D721Med (cell line): ENCODE measurements at places on chromosomes 1 and 21.
A peak's percentile ranks its signal among the peaks of the same experiment; 100 is the strongest.

DNA sequence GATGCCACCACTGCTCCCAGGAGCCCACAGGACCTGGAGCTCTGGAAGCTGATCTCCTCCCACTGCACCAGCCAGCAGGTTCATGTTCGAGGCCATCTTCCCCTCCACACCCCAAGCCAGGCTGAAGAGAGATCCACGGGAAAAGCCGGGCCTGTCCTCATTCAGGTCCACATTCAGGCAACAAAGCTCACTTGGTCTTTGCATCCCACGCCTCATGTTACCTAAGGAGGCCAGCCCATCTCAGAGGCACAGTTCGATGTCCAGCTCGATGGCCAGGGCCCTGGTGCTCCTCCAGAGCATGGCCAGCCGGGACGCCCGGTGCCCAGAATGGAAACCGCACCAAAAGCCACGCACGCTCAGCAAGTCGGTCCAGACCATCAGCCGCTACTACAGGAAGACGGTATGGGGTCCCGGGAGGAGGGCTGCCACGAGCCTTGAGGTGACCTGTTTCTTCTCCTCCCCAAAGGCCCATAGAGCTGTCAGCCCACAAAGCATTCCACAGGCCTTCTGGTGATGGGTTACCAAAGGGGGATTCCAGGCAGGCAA lies at the start of gene CCDC27:
CCDC27 (plus strand) TSS at position 51 of the 546 bp plus-strand sequence; CDS start at position 83, 32 bp downstream.
- no peak for DNase-seq

GRCh38 chr1:205978676-205979075 lies 24.5 kb downstream of the RAB7B start:
- DNase-seq = no peak

GRCh38 chr1:177820213-177820612 lies 149.6 kb downstream of the SEC16B start:
- no peak for DNase-seq

DNA sequence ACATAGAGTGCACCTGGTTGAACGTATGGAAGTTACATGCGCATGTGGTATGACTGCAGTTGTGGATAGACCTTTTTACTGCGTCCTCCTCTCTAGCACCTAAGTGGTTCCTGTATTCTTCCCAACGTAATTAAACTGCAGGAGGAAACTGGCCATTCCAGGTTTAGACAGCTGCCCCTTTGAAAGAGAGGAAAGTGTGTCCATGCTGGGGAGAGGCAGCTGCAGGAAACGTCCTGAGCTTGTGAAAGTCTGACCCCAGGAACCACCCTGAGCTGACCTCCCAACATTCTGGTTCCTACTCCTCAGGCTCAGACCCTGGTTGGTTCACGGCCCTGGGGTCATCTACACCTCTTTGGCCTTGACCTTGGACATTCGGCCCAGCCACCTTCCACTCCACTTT lies 309.3 kb downstream of the DISC1 start:
- DNase-seq = no peak

DNA sequence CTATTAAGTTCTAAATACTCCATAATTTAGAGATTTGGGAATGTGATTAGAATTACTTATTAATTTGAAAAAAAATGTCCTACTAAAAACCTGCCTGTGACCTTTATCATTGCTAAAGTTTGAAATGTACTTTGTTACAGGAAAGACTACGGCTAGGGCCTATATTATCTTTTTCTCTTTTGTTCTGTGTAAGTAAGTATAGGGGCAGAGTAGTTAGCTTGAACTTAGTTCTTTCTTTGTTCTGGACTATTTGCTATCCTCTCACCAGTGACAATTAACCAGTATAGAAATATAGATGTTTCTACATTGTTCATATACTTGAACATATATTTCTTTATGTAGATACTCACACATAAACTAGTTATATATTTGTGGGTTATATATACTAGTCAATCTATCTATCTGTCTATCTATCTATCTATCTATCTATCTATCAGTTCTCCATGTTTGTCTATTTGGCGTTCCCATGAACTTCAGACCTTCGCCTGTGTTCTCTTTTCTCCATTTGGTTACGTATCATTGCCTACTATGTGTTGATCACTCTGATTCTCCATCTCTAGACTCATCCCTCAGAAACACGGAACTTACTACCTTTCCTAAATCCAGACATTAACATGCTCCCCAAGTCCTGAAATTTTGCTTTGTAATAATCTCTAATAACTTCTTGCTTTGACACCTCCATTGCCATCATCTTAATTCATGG lies 3.3 kb downstream of the PTPRC start:
- no peak for DNase-seq

- no peak for DNase-seq
Observed at GRCh38 chr1:164794356-164794755, 235.4 kb downstream of the PBX1 start.

GRCh38 chr1:6490181-6491080 lies 1.0 kb downstream of the PLEKHG5 start:
- peak; percentile 36 for DNase-seq

GRCh38 chr1:203287109-203287893 lies 18.0 kb upstream of the BTG2 start:
- DNase-seq = no peak

DNA sequence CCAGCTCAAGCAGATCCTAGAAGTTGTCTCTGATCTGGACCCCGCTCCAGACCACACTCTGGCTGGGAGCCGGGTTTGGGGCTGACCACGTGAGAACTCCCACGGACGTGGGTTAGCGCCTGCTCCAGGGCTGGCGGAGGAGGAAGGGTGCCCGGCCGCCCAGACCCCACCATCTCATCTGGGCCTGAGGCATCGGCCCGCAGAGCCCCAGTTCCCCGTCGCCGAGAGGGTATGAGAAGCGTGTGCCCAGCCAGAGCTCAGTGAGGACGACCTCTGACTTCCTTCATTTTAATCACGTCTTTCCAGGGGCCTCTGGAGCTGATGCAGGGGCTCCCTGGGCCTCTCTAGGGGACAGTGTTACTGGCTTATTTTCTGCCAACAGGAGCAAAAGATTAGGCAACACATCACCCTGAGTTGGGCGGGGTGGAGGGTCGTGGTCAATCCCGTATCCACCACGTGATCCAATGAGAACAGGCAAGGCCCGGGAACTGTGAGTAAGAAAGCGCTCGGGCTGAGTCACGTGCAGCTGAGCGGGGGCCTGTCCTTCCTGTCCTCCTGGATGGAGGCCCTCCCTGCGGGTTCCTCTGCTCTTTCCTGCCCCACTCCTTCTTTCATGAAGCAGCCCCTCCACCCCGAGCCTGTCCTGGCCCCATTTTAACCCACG lies 81.1 kb downstream of the SIK1 start:
- DNase-seq = no peak

DNA sequence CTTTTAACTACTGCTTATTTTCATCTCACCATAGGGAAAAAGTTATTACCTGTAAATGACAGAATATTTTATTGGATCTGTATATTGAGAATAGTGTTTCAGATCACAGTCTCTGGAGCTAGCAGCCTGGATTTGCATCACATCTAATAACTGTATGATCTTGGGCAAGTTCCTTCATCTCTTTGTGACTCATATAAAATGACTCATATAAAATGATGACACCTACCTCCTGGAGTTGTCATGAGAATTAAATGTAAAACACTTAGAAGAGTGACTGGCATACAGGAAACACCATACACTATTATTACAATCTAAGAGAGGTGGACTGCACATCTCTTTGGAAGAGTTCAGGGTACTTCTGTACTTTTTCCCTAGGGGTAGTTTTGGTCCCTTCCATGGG lies 421.3 kb downstream of the NEGR1 start:
- DNase-seq = no peak

DNA sequence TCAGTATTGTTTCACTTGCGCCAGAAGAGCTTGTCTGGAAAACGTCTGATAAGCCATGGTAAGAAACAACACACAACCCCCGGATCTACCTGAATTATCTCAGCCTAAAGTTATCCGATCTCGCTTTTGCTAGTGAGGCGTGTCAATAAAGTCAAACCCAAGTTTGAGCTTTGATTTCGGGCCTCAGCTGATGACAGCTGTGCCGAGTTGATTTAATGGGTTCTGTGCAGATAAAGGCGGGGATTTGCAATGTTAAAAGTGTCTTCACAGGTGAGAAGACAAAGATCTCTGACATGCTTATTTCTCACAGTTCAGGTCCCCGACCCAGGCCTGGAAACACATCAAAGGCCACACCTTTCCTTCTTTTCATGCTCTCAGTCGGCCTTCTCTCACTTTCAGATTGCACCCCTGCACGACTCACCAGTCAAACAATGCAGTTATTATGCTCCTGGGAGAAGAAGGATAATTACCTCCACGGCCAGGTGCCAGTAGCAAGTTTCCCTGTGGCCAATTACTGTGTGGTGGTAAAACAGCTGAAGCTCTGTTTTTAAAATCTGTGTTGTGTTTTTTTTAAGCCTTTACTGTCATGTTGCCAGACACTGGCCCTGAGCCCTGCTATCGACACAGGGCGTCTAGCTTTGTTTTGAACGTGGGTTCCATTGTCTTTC lies 245.3 kb upstream of the RUNX1 start:
- no peak for DNase-seq

DNA sequence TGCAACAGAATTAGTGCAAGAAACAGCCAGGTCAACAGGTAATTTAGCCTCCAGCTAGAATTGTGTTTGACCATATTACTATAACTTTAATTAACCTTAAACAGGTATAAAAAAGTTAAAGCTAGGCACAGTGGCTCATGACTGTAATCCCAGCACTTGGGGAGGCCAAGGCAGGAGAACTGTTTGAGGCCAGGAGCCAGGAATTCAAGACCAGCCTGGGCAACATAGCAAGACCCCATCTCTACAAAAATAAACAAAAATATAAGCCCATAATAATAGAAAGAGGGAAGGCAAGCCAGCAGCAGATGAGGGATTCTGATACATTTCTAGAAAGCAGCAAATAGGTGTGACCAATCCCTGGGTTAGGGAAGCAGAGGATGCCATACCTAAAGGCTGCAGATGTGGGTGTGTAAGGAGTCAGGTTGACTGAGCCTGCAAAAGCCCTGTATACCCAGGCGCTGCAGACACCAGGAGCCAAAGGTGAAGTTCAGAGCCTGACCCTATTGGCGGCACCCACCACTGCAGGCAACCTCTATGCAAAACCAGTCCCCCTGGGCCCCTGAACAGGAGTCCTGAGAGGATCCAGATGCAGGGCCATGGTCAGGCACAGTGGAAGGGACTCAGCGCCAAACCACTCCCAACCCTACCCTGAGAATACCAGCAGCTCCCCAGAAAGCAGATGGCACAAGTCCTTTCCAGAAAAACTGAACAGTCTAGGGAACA lies 19.3 kb upstream of the LSS start:
- no peak for DNase-seq

- DNase-seq = no peak
Observed at GRCh38 chr1:228986093-228986904, 251.0 kb downstream of the RHOU start.

DNA sequence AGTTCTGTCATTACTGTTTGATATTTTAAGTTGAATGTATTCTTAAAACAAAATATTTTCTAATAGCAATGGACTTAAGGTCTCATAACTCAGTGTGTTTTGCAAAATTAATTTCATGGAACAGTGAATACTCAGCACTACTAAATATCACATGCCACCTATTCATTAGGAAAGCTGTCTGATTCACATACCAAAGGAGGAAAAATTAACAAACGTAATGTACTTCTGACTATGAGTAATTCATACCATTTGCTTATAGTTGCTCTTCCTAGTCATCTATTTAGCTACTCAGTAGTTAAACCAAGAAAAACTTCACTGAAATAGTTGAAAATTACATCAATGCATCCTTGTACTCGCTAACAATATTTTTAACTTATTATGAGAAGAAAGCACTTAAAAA lies 35.2 kb downstream of the TP53BP2 start:
- no peak for DNase-seq

DNA sequence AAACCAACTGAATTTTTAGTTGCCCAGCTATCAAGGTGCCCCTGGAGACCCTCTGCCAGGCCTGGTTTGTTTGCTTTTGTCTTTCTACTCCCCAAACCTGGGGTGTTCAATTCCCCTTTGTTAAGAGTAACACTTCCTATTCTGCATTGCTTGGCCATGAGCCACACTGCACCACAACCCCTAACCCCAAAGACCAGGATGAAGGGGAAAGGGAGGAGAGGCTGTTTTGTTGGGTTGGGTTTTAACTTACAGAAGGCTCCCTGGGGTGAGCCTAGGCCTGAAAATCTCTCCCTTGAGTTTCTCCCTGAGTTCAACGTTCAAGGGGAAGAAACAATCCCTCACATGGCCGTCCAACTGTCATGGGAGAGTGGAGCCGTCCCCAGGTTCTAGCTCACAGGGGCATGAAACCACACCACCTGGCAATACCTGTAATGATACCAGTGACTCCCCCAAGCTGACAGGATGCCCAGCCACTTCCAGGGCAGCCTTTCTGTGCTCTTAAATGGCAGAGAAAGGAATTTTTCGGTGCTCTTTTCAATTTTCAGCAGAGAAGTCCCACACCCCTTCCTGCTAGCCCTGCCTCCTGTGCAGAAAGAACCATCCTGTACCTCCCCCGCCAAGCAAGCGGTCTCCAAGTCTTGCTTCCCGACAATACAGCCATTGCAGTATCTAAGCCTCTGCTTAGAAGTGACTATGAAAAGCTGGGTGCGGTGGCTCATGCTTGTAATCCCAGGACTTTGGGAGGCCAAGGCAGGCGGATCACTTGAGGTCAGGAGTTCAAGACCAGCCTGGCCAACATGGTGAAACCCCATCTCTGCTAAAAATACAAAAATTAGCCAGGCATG lies 14.9 kb downstream of the SLC45A3 start:
- DNase-seq = peak; percentile 13

GRCh38 chr1:75855010-75855409 lies 58.3 kb downstream of the MSH4 start:
- DNase-seq = no peak

DNA sequence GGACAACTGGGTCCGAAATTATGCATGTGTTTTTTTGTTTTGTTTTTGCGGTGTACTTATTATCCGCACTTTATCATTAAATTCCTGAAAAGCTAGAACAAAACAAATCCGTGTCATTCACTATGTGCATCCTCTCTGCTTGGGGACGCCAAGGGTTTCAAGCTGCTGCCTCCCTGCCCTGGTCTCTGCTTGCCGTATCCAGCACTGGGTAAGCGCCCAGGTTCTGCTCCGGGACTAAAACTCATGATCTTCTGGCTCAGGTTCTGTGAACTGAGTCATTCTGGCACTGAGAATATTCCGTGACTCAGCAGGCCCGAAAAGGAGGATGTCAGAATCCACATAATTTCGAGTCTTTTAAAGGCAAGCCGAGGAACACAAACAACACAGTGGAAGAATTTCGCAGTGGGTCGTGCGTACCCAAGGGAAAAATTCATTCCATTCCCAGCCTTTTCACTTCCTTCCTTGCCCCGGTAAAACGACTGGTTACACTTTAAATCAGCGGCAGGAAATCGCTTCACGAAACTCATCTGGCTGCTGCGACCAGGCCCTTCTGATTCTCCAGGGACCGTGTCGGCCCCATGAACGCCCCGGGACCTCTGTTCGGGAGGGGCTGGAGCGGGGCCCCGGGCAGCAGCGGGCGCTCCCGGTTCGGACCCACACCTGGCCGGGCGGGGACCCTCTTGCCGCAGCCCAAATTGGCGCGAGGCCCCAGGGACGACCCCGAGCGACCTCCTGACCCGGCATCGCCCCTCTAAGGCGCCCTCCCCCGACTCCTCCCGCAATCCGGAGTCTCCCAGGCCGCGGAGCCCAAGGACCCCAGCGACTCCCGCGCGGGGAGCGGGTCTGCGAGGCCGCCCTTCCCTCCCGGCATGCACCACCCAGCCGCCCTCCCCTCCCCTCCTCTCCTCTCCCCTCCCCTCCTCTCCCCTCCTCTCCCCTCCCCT lies 746 bp upstream of the LAMC1 start:
- DNase-seq = no peak

- DNase-seq = no peak
Observed at GRCh38 chr1:118483245-118484006, 298.4 kb upstream of the SPAG17 start.
